ENCODE measurements at places on chromosomes 3 and 15.

GRCh38 chr15:77626002-77626401 lies 6.7 kb downstream of the LINGO1 start:
- no peak for DNase-seq

DNA sequence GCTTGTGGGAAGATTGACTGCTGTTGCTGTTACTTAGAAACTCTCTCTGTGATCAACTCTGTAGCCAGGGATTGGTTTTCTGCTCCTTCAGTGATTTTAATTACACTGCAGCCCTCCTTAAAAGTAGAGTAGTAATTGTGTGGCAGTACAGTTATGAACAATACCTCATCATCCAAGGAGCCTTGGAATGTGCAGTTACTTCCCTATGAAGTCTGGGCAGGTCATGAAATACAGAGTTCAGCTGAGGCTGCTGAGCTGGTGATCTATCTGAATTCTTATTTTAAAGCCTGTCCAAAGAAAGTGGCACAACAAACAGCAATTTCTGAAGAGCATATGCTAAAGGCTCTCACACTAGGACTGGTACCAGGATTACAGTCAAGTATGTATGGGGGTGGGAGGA lies 37.4 kb upstream of the MRPL3 start:
- no peak for DNase-seq

DNA sequence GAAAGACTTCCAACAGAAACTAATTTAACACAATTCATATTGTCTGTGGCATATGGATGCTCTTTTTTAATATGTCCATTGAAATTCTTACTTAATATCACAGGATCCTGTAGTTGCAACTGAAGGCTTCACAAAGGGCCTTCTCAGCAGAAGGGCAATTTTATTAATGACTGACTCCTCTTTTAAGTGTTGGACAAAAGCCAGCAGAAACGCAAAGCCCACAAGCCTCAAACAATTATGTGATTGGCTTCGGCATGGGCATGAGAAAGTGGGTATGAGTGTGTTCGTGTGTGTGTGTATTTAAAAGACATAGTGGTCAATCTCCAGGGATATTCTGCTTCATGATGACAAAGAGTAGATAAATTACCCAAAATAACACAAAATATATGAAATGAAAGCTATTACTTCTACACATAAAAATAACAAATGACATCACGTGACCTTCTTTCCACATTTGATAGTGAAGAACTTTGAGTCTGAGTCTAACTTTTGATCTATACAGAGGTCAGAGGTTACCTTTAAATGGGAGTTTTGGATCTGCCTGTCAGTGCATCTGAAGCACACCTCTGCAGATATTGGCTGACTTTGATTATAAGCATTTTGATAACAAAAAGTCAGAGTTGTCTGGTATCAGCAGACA lies 496.9 kb downstream of the CADM2 start:
- DNase-seq, result no peak

GRCh38 chr15:39181940-39182339 lies 398.9 kb upstream of the THBS1 start:
- DNase-seq, result no peak
